ENCODE measurements at places on chromosomes 6 and 20.

DNA sequence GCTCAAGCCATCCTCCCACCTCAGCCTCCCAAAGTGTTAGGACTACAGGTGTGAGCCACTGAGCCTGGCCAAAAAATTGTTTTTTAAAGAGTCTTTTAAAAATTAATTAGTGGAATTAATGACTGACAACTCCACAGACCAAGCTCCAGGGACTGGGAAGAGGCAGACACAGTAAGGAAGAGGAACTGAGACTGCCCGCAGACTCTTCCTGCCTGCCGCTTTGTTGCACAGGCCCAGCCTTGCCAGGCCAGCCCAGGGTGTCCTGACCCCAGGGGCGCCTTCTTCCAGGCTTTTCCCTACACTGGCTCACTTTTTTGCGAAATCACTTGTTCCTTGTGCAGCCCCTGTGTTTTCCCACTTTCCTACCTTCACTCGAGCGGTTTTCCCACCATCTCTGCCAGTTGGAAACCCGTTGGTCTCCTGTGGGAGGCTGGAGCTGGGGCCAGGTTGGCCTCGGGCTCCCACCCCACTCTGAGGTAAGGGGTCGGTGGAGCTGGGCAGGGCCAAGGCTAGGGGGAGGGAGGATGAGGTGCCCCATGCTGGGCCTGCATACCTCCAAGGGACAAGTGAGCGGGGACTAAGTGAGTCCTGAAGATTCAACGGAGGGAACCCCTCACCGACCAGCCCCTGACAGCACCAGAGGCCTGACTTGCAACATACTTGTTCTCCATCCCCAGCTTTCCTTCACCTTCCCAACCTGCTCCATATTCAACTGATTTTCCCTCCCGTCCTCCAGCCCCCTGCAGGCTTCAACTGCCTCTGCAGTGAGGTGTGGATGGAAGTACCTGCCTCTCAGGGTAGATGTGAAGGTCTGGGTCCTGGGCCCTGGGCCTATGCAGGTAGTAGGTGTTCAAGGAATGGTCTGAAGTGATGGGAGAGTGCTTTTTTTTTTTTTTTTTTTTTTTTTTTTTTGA, 23.5 kb upstream of the SMIM29 start:
- DNase-seq = no peak

GRCh38 chr6:137656735-137657134, 162.5 kb upstream of the OLIG3 start:
- no peak for DNase-seq

GRCh38 chr6:3591970-3592369, 135.1 kb upstream of the SLC22A23 start:
- no peak for DNase-seq

GRCh38 chr20:9389346-9389745, 125.0 kb upstream of the LAMP5 start:
- DNase-seq = no peak

GRCh38 chr6:43378631-43379030, 9.2 kb upstream of the ZNF318 start:
- DNase-seq = no peak

- DNase-seq = no peak
Measured at GRCh38 chr6:139390447-139390846, 16.0 kb upstream of the CITED2 start.

DNA sequence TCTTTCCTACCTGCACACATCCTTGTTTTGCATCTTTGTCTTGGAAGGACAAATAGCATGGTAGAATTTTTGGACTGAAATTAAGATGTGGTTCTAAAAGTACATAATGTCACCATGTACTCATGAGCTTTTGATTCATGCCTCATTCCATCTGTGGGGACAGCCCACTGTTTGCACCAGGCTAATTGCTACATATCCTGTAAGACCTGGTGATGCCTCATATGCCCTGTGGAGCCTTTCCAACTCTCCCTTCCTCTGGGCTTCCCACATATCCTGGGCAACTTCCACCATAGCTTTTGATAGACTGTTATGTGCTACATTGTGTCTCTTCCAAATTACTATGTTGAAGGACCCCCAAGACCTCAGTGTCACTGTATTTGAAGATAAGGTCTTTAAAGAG, 213.6 kb upstream of the PREP start:
- DNase-seq = no peak

GRCh38 chr20:9147547-9148024, 78.7 kb downstream of the PLCB4 start:
- no peak for DNase-seq

DNA sequence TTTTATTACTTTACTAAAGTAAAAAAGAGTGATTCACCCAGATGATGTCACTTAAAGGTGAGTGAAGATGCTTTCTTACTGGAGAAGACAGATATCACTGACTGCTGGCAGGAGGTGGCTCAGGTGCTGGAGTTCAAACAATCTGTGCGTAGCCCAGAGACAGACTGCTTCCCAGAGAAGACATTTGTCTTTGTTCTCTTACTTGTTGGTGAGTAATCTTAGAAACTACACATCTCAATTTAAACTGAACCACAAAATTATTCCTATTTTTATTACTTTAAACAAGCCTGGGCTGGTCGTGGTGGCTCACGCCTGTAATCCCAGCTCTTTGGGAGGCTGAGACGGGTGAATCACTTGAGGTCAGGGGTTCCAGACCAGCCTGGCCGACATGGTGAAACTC, 92.2 kb downstream of the CEP162 start:
- no peak for DNase-seq

DNA sequence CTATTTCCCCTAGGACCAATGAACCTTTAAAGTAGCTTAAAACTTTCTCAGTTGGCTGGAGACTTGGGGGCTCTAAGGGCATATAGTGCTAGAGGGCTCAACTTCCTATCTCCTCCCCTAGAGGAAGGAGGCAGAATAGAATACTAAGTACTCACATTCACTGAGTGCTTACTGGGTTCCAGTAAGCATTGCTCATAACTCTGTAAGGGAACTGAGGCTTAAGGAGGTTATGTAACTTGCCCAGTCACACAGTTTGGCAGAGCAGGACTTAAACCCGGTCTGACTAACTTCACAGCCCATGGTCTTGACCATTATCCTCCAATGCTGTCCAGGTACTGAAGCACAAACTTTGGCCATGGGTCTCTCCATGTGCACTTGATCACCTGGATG, 12.5 kb downstream of the SESN1 start:
- no peak for DNase-seq

DNA sequence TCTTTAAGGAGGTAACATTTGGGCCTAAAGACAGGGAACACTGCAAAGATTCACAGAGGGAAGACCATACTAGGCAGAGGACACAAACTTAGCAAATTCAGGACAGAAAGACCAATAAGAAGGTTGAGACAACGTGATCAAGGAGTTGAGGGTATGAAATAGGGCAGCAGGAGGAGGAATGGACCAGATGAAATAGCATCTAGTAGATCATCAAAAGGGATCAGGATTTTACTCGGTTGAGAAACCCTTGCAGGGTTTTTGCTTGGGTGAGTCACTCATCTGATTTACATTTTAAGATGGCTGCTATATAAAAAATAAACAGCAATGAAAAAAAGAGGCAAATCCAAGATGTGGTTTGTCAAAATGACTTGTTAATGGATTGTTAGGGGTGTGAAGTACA, 4.7 kb downstream of the BCLAF1 start:
- no peak for DNase-seq

DNA sequence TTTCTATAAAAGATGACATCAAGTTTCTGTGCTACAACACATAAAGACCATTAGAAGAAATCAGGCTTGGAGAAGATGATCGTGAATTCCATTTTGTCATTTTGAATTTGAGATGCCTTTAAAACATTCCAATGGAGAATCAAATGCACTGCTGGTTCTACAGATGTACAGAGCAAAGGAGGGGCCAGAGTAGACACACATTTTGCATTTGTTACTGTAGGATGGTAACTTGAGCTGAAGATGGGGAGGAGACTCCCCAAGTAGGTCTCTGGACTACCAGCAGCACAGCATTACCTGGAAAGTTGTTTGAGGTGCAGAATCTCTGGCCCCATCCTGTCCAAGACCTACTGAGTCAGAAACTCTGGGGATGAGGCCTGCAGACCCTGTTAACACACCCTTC, 121.6 kb upstream of the RALGAPA2 start:
- no peak for DNase-seq

DNA sequence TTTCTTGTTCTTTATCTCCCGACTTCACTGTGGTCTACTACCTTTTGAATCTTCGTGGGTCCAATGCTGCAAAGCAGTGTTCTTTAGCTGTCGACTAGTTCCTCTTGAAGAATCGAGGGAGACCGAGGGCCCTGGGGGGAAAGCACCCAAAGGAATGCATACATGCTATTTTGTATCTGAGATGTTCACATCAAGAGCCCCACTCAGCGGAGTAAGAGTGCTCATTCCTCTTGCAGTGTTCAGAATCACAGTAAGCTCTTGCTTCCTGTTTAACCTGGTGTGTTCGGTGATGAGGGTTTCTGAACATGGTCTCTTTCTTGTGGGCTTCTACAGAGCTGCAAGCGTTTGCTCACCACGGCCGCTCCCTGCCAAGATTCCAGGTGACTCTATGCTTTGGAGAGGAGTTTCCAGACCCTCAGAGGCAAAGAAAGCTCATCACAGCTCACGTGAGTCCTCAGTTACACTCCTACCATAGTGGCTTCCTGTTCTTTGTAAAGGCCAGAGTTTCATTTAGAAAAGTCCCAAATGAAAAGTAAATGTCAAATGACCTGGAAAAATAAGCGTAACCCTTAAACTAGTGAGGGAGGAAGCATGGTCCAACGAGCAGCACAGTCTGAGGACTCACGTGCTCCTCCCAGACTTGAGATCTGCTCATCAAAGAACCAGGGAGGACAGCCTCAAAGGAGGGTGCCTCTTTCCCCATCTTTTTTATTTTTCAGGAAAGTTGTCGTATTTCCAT, 13.3 kb downstream of the IRF4 start:
- DNase-seq = no peak

DNA sequence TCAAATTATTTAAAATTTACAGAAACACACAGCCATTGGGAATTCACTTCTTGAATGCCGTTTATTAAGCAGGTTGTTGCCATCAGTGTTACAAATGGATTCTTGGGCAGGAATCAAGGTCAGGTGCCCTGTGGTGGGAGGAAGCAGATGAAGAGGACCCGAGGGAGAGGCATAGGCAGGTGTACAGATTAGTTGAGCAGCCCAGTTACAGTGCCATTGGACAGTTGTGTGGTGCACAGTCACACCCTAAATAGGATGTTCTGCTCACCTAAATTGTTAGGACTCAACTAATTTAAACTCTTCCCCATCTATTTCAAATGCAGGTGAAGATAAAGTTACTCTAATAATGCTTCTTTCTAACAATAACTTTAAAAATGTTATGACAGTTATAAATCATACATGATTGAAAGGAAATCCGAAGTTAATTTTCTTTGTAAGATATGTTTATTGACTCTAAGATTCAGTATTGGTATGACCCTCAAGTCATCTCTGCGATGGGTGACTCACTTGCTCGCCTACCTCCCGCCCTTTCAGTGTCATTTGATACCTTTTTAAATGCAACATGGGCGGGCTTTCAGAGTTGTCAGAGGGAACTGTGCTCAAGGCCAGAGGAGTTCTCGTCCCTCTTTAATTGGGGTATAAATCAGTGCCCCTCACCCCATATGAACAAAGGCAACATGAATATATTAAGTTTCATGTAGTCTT, 35.1 kb downstream of the DSE start:
- no peak for DNase-seq
